COR-L47 (cell line): ENCODE measurements at places on chromosomes 2 and 18.

DNA sequence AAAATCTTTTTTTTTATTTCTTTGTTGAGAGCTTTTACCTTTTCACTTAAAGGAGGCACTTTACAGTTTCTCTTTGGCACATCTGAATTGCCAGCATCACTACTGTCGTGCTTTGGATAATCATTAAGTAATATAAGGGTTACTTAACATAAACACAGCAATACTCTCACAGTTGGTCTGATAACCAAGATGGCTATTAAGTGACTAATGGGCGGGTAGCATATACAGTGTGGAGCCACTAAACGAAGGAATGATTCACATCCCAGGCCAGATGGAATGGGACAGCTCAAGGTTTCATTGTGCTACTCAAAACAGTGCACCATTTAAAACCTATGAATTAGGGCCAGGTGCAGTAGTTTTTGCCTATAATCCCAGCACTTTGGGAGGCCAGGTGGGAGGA is 28.1 kb downstream of the USP37 start:
- DNase-seq: no peak

- DNase-seq: no peak
Measured at GRCh38 chr2:12032398-12032797, 286.0 kb downstream of the LPIN1 start.

DNA sequence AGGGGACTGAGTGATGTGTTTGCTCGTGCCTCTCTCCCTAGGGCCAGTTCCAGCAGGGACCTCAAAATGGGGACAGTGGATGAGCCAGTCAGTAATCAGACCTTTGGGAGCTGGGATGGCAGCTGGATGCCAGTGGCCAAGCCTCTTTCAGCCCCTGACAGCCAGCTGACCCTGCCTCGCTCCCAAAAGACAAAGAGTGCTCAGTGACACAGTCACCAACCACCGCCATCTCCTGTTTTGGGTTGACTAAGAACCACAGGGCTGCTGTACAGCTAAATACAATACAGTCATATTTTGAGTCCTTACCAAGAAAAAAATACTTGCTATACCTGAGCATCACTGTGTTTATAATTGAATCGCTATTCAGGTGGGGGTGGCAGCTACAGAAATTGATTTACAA is 75.7 kb downstream of the POU3F3 start:
- DNase-seq: no peak

- peak; percentile 83 for DNase-seq
Measured at GRCh38 chr2:45935791-45936622, 284.5 kb downstream of the PRKCE start.

DNA sequence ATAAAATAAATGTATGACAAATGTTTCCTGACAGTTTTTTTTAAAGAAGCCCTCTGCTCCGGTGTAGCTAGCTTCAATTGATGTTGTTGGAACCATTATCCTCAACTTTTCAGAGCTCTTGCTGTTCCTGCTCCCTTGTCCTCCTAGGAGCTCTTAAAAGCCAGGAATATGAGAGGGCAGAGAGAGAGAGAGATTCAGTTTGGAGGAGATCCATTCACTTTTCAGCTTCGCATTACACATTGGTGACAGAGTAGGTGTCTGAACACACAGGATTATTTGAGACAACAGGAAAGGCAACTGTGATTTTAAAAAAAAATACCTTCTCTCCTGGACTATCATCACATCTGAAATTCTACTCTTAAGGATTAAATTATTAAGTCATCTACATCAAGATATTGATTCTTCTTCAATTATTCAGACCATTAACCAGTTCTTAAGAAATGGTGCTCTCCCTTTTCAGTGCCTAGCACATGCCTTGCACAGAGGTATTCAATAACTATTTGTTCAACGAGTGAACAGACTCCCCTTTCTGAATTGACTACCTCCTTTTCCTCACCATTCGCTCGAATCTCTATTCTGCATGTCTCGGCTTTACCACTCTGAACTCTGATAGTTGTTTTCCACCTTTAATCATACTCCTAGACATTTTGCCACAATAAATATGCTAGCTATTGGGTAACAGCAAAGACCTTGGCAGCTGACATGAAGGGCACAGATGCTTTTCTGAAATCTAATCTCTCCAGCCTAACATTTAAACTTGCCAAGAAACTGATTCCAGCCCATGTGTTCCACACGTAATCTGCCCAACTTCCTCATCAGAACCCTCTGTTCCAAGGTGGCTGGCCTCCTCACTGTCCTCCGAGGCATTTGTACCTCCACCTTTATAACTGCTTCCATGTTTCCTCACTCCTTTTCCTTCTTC is 28.6 kb upstream of the SLC35F5 start:
- no peak for DNase-seq

- no peak for DNase-seq
Measured at GRCh38 chr2:43265421-43265820, 39.0 kb upstream of the ZFP36L2 start.

DNA sequence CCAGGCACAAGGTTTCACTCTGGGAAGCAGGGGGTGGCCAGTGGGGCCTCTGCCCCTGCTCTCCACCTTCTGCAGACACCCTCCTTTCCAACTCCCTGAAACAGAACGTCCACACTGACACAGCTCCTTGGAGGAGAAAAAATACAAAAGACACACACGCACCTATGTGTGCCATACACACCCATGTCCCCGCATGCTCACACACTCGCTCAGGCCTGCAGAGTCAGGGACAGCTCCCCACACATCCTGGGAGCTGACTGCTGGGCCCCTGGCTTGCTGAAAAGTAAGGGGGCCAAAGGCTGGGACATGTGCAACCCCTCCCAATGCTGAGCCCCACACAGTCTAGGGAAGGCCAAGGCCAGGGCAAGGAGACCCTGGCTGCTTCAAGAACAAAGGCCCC is 200.5 kb downstream of the TNS1 start:
- no peak for DNase-seq

DNA sequence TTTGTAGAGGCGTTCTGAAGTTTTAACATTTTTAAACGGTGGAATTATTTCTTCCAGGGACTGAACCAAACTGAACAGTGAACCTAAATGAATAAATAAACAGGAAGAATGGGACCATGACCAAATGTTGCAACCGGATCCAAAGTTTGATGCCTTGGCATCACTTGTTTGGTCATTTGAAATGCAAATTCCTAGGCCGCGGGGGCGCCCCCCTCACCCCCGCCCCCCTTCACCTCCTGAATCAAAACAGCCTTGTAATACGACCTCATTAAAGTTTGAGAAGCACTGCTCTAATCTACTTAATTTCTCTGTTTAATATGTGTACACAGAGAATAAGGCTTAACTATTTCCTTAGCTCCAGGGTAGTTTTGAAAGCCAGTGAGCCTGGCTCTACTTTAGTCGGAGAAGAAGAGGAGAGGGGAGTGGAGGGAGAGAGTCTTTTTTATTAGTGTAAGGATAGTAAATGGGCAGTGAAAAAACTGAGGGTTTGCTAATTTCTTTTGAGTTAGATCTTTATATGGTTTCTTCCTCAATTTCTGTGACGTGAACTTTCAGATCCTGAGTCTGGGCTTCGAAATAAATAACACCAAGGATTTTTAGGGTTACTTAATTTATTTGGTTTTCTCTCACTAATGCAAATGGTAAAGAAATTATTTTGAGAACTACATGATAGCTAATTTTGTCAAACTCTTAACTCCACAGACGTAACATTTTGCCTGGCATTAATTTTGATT is 5.7 kb downstream of the C2orf80 start:
- DNase-seq: no peak

GRCh38 chr2:217912098-217913024 is 90.4 kb downstream of the TNS1 start:
- no peak for DNase-seq

DNA sequence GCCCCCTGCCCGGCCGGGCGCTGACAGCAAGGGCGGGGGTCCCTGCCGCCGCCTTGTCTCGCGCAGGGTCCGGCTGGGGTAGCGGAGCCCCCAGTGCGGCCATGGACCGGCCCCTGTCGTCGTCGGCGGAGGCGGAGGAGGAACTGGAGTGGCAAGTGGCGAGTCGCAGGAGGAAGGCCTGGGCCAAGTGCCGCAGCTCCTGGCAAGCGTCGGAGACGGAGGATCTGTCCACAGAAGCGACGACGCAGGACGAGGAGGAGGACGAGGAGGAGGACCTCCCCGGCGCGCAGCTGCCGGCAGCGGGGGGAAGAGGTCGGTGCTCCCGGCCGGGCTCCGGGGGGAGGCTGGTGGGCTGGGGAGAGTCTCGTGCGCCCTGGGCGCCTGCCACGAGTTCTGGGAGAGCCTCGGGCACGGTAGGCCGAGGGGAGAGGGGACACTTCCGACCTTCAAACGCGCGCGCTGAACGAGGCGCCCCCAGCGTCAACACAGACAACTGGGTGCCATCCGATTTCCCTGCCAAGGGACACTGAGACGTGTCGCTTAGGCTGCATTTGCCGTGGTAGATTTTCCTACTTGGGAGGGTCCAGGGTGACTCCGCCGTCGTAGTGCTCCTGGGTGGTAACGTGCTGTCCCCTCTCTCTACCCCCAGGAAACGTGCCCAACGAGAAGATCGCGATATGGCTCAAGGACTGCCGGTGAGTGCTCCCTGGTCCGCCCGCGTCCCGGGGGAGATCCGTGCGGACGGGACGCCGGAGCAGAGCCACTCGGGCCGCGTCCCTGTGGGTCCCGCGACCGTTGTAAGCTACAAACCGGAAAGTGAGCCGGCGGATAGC is 652 bp downstream of the ITPRID2 start:
- DNase-seq: peak; percentile 54

DNA sequence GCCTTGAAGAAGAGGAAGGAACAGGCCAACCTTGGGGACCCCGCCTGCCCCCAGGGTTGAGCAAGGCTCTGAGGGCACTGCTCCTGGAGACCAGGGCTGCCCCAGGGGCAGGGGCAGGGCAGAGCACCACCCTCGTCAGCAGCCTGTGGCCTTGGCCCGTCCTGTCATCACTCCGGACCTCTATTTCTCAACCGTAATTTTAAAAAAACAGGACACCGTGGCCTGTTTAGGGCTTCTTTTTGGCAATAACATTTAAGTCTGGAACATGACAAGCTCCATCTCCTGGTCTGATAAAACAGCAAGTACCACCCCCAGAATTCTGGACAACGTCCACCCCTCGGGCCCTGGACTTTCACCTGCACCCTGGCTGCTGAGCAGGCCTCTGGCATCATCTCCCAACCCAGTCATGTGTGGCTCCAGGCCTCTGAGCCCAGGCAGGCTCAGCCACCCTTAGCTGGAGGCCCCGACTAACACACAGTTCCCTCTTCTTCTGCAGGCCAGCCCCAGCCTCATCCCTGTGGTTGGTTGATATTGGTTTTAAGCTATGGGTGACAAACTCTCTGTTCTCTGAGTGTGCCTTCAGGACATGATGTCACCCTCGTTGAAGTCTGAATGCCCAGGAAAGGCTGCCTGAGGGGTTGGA is 22.6 kb upstream of the ID2 start:
- no peak for DNase-seq

DNA sequence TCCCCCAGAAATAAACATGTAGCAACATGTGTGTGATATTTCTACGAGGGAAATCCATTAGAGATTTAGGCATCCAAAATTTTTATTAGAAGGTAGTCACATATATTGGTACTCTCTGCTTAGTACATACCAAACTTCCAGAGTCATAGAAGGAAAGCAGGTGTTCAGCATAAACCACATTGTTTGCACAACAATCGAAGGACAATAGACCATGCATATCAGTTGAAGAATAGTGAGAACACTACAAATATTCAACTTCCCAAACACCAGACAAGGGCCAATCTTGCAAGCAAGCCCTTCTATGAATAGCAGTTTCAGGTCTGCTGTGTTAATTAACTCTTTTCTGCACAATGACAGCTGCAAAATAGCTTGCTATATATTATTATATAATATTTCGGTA is 702.2 kb downstream of the ERBB4 start:
- DNase-seq: peak; percentile 84

- no peak for DNase-seq
Measured at GRCh38 chr2:88281302-88282217, 111.4 kb downstream of the THNSL2 start.

- no peak for DNase-seq
Measured at GRCh38 chr2:38527338-38528007, 75.3 kb downstream of the HNRNPLL start.

GRCh38 chr2:229559986-229560385 is 154.4 kb downstream of the DNER start:
- DNase-seq: no peak

DNA sequence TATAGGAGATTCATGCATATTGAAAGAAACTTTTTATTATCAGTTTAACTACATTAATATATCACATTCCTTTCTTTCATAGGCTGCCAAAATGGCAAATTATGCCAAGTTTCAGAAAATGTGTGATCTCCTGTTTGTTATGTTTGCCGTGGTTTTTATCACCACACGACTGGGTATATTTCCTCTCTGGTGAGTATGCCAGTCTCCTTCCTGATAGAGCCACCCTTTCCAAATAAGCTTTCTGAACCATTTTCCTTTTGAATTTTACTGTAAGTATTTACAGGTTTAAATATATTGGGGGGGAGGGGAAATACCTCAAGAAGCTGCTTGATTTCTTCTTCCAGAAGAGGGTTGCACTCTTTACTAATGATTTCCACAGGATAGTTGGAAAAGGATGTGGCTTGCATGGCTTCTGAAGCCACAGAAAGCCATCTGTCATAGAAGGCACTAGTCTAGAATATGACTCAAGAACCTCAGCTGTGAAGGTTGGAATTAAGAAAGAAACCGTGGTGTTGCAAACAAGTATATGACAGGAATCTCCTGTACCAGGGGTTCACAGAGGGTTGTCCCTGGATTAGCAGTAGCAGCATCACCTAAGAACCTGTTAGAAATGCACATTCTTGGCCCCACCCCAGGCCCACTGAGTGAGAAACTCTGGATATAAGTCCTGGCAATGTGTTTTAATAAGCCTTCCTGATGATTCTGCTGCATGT is 84.5 kb upstream of the NOSTRIN start:
- no peak for DNase-seq

DNA sequence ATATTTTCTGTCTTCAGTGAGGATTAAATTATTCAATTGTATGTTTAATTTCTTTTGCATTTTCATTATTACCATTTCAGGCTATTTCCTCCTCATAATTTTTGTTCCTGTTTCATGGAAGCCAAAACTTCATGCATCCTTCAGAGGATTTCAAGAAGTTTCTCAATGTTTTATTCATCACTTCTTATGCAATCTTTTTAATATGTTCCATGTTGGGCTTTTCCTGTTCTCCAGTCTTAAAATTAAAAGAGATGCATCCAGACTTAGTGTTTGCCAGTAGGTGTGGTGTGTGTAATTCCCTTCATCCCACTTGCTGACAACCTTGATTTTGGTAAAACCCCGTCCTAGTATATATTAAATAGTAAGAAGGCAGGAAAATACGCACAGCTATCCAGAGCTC is 190.0 kb downstream of the EN1 start:
- DNase-seq: no peak

DNA sequence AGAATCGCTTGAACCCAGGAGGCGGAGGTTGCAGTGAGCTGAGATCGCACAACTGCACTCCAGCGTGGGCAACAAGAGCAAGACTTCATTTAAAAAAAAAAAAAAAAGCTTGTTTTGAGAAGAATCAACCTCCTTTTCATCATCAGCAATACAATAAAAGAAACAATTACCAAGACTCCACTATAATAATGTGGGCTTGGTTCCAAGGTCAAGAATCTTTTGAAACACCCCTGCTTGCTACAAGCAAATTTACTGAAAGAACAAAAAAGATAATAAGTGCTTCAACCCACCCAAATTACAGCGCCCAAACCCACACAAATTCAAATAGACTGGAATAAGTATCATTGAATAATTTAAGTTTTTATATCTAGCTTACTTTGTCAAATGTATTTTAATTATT is 33.6 kb upstream of the MAPRE3 start:
- peak; percentile 13 for DNase-seq
